ENCODE measurements at places on chromosomes 13 and 19. TPM values are rescaled to one million over a fixed set of nuclear protein-coding genes. Genes with fewer than 3 reads are reported as not detected.

DNA sequence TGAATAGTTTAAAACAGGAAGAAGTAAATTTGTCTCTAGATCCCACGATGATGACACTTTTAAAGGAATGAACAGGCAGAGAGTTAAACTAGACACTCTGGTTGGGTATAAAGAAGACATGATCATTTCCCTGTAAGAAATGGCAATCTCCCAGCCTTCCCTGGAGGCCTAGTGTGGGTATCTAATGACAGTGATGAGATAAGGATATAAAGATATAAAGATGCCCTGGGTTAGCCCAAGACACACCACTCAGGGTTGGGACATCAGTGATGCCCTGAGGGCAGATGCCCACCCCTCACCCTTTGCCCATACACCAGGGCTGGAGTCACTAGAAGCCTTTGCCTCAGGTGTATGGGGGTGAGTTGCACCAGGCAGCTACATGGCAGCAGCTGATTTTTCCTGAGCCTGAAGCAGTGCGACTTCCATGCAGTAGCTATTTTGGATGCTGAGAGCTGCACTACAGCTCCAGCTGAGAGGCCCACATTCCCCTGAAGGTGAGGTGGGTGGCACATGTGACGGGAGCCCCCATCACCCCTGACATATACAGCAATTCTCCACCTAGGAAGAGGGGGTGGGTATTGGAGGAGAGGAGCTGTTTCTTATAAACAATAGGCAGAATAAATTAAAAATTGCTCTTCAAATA is 177.5 kb downstream of the NDFIP2 start:
- no peak for DNase-seq

DNA sequence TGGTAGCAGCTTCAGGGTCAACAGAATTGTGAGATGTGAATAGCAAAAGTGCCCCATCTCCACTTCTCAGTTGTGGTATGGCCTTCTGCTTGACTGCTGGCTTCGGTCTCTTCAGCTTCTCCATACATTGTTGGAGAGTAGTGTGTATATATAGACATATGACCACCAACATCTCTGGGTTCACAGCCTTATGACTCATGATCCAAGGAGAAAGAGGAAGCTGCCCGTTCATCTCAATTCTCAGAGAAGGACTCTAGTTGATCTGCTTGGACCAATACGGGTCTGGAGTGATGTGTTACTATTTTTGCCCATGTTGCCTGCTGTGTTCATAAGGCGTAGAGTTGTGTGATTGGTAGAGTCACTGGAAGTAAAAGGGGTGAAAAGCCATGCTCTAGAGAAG is 3.6 kb upstream of the COMMD6 start:
- DNase-seq, result no peak

DNA sequence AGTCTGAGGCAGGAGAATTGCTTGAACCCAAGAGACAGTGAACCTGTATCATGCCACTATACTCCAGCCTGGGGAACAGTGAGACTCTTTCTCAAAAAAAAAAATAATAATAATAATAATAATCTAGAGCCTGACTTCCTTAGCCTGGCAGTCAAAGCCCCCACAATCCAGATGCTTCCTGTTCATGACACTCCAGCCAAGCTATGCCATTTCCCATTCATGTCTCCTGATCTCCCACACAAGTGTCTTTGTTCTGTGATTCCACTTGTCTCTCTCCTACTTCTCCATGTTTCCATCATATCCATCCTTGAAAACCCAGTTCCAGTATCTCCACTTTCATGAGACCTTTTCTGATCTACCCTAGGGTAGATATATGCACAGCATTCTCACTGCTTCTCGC is 150.7 kb downstream of the FOXO1 start:
- no peak for DNase-seq

- DNase-seq, result no peak
Measured at GRCh38 chr13:106560821-106561220, 7.1 kb downstream of the ARGLU1 start.

DNA sequence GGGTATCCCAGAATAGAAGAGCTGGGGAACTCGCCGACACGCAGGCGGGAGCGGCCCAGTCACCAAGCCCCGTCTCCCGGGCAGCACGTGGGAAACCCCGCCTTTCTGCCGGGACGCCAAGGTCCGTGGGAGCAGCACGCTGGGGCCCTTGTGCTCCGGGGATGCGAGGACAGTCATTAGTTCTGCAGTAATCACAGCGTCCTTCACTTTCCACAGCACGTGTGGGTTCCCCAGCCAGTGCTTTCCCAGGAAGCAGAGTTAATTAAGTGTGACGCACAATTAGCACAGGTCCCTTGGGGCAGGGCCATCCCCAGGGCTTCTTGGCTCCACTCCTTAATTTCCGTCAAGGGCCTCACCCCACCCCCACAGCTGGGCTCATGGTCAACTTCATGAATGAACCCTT is 64.3 kb upstream of the C13orf46 start:
- no peak for DNase-seq

DNA sequence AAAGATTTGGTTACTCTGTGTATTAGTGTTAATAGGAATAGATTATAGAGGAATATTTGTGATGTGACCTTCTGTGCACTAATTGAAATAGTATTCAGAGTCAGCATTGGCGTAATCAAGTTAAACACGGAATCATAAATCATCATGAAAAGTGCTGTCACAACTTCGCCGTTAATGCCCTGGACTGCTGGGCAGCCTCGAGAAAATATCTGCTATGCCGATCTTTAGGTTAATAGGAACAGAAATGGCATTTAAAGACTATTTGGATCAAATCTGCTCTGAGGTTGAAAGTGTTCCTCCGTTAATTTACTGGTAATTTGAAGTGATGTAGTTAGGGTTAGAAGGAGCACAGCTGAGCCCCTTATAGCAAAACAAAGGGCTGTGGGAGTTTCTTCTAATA is 219.0 kb downstream of the MZT1 start:
- DNase-seq, result no peak

DNA sequence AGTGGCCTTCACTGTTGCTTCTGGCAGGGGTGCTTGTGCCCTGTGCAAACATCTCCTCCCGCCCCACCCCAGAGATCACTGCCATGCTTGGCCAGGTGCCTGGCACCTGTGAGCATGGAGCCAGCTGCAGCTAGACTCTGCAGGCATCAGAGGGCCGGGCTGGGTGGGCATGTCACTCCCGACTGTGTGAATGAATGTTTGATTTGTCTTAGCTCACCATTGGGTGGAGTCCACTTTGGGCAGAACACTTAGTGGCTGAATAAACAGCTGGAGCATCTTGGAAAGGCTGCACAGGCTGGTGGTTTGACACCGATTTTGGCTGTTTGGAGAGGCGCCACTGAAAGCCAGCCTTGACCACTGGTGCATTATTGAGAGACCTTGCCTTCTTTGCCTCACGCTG is 267.3 kb downstream of the DLEU7 start:
- DNase-seq, result no peak

- no peak for DNase-seq
Measured at GRCh38 chr13:74097116-74097515, 37.1 kb downstream of the KLF12 start.

GRCh38 chr19:32977280-32977679 is 5.2 kb downstream of the FAAP24 start:
- DNase-seq, result no peak

NTF4 gene
- total RNA-seq, result not detected

FAM98C gene
- 30.4 TPM for total RNA-seq

DAND5 gene
- total RNA-seq, result not detected

PRR19 gene
- total RNA-seq, result 1.6 TPM

C1QTNF9B gene
- total RNA-seq, result not detected

TMEM272 gene
- 0.77 TPM for total RNA-seq

GET3 gene
- 67.3 TPM for total RNA-seq
